ENCODE measurements at places on chromosomes 2 and 18.

DNA sequence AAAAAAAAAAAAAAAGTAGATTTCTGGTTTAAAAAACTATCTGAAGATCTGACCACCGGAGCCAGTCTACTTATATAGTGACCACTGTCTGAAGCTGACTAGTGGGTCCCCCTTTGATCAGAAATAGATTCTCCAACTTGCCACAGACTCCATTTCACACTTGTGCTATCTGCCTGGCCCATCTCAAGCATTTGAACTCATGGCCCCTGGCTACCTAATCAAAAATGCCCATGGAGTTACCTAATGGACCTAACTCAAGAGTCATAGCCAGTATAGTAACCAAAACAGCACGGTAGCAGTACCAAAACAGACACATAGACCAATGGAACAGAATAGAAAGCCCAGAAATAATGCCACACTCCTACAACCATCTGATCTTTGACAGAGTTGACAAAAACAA is 17.0 kb upstream of the ATL2 start:
- no peak for DNase-seq

DNA sequence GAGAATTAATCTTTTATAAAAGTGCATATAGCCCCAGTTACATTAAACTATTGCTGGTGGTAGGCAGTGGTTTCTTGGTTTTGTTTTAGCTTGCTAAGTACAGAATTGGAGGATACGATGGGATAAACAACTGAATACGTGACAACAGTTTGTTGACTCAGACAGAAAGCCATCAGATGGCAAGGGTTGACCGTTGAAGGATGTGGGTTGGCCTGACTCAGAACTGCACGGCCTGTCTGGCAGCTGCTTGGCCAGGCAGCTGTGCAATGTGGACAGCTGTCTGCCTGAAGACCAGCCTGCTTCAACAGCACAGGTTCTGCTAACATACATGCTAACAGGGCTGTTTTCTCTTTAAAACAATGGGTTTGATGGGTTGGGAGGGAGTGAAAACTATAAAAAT is 46.6 kb downstream of the PRKRA start:
- DNase-seq: peak; percentile 48

- no peak for DNase-seq
Measured at GRCh38 chr2:109699646-109700045, 85.5 kb downstream of the SOWAHC start.

GRCh38 chr2:1625281-1626001 is 118.9 kb downstream of the PXDN start:
- no peak for DNase-seq

GRCh38 chr2:47026748-47027534 is 111.3 kb upstream of the MCFD2 start:
- no peak for DNase-seq

DNA sequence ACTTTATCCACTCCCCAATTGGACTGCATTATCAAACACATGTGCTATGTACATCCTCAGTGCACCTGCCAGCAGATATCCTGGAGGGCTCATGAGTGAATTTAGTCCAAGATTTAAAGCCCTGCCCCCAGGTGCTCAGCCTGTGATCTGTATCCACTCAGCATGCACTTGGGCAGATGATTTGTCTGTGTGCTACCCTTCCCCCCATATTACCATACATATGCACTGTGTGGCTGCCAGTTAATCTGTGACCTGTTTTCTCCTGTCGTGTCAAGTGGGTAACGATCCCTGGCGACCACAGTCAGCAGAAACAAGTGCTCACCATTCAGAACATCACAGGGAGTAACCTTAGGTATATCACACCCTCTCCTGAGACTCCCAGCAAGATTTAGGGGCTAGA is 10.2 kb downstream of the NAGK start:
- no peak for DNase-seq

DNA sequence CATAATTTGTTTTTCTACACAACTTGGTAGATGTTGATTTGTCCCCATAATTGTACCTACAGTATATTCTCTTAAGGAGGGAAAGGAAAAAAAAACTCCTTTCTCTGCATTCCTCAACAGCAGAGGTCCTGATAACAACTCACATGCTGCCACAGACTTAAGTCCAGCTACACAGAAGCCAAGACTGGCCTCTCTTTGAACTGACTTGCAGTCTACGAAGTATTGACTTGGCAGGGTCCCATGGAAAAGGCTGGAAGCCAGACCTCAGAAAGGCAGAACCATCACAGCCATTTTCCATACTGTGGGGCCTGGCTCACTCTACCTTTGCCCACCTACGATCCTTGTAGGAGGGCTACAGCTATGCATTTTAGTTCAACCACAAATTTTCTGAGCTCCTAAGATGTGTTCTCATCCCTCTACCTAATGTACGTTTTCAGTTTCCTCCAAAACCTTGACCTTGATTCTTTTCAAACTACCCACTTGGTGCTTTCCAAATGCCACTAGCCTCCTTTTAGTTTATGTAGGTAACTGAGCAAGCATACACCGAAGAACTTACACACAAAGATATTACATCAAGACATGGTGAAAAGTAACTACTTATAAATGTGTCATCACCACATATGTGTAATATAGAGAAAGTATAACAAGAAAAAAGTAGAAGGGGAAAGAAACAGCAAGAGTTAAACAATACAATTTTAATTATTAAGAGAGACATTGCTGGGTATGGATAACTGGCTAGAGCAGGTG is 12.2 kb downstream of the LONRF2 start:
- no peak for DNase-seq

- DNase-seq: no peak
Measured at GRCh38 chr18:68604256-68604655, 110.7 kb downstream of the TMX3 start.

DNA sequence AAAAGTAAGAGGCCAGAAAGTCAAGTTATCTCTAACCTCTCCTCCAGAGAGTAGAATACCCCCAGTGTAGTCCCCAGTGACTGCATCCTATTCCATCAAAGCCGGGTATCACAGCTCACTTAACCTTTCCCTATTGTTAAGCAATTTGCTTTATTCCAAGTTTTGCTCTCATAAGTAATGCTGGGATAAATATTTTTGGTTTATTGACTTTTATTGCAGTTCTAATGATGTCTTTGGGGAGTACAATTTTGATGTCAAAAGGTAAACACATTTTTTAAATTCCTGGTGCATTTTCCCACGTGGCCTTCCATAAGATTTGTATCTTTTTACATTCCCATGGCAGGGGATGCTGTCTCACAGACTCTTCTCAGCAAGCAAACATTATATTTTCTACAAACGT is 43.3 kb downstream of the CMPK2 start:
- DNase-seq: no peak

DNA sequence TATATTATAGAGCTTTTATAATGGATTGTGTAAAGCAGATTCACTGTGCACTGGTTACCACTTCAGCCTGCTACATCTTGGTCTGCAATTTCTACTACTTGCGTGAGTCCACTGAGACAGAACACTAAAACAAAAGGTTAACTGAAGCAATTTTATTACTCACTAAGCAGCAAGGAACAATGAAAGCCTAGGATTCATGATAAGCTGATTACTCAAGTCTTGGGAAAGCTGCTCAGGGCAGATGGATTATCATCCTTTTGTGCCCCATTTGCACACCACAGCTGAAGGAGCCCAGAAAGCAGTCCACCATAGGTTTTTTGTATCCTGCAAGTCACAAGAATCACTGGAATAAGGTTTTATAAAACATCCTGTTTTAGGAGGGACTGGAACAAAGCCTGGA is 1215.2 kb upstream of the TMEFF2 start:
- DNase-seq: no peak

GRCh38 chr2:145811276-145812164 is 1291.6 kb upstream of the ZEB2 start:
- no peak for DNase-seq

DNA sequence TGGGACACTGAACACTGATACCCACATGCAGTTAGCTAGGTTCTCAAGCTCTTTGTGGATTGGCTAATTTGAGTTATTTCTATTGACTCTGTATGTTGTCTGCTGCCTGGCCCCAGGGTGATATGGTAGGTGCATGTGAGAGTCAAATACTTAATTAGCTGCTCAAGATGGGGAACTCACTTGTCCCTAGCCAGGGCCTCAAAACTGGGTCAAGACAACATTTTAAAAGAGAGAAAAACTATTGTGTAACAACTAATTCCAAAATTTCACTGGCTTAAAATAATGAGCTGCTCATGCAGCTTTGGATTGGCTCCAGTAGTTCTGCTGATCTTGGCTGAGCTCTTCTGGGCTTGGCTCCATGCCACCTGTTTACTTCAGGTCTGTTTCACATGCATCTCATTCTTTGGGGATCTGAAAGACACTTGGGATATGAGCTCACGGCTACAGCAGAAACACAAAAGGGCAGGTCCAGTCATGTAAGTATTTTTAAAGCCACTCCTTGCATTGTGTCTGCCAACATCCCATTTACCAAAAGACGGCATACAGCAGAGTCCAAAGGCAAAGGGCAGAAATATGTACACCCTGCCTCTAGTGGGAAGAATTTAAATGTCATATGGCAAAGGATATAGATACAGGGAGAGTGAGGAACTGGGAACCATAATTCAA is 716.8 kb downstream of the SUCLG1 start:
- DNase-seq: no peak

DNA sequence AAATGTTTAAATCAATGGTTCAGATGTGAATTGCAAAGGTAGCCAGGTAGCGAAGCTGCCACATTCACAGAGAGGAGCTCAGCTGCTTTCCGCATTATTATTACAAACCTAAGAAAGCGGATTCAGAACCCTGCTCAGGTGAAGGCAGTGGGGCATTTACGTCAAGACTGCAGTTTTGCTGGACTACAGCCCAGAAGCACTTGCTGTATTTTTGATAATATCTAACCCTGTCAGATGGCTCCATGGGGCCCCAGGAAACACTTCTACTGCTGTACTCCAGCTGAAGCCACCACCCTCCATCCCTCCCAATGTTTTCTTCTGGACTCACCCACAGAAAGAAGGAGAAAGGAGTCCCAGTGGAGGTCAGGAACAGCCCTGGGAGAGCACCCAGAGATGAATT is 96.9 kb downstream of the TPO start:
- peak; percentile 67 for DNase-seq

DNA sequence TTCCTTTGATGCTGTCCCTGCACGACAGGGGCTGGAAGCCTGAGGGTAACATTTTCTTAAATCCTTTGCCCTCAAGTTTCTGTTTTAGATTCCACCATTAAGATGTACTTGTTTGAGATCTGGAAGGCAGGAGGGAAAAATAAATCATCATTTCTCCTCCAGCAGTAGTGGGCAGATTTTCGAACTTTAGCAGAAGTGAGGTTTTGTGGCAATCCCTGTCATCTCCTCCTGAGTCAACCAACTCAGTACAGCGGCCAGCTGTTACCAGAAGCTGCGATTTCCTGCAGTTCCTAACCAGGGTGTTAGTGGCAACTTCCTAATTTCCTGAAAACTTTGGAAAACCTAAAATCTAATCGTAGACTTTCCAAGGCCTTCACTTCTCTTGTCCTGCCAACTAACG is 517.2 kb upstream of the ACVR2A start:
- DNase-seq: no peak

GRCh38 chr2:200199005-200199404 is 107.5 kb upstream of the SPATS2L start:
- DNase-seq: no peak

- DNase-seq: no peak
Measured at GRCh38 chr2:134668821-134669220, 50.0 kb downstream of the TMEM163 start.

- DNase-seq: no peak
Measured at GRCh38 chr2:128365217-128365905, 46.7 kb upstream of the HS6ST1 start.

- DNase-seq: no peak
Measured at GRCh38 chr18:35494251-35495220, 3.2 kb downstream of the INO80C start.

- peak; percentile 24 for DNase-seq
Measured at GRCh38 chr2:108449410-108450130, 564 bp downstream of the GCC2 start.

DNA sequence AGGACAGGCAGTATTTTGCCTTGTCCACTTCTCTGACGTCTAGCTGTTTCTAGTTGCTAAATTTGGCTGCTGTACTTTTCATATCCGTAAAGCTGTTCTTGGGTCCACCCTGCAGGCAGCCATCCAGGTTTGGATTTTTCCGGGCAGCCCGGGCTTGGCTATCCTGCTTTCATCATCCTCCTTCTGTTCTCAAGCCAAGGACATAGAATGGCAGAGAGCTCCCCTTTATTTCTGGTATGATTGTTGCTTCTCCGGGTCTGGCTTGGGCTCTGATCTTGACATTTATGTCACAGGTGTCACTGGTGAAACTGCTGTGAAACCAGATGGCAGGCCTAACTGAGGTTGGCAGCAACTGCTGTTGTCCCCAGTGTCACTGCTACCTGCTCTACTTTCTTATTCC is 35.5 kb downstream of the SCN2A start:
- DNase-seq: no peak

DNA sequence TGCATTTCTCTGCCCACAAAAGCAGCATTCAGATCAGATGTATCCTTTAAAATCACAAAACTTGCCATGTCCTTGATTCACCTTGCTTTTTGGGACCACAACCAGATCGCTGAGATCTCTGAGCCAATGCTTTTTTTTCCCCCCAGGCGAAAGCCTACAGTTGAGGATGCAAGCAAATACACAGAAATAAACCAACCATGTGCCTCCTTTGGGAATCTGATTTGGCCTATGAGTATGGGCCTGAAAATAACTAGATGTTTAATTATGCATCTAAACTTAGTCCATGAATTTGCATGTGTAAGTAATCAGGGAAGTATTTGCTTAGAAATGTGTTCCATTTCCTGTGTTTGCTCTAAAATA is 49.7 kb upstream of the CDC42EP3 start:
- DNase-seq: no peak

DNA sequence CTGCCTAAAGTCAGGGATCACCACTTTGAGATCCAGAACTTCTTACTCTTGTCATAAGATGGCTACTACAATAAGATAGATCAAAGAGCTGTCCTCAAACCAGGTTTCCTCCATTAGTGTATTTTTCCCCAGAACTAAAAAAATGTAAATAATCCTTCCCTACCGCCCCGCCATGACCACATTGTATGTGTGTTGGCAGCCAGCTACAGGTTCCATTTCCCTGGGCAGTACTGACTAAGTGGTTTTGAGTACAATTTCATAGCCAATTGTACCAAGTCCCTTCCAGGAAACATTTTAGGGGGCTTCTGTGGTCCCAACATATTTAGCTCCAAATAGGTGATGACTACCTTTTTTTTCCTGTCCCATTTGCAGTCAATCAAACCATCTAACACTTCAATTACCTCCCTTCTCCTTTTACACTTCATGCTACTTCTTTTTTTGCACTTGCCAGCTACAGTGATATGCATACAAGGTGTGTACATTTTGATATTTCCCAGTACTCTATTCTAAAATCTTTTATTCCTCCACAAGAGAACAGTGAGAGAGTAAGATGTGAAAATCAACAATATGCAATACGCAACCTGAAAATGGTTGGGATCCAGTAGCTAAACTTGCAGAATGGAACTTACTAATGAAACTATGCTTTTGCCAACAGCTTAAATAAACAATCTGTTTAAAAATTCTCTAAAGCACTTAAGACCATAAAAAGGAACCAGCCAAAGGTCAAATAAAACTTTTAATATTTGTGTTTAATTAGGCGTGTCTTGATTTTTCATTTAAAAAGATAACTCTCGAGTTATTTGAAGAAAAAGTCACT is 3.9 kb downstream of the PUM2 start:
- no peak for DNase-seq

- DNase-seq: no peak
Measured at GRCh38 chr18:48898521-48898920, 52.2 kb downstream of the SMAD7 start.

GRCh38 chr2:207437136-207437523 is 92.6 kb upstream of the CREB1 start:
- DNase-seq: no peak

GRCh38 chr2:57453945-57454344 is 592.7 kb upstream of the VRK2 start:
- no peak for DNase-seq

Data from DMS79 treated with DMSO at 0.1 percent for 48 hours (cell line).